ENCODE measurements at places on chromosomes 3 and 15.

DNA sequence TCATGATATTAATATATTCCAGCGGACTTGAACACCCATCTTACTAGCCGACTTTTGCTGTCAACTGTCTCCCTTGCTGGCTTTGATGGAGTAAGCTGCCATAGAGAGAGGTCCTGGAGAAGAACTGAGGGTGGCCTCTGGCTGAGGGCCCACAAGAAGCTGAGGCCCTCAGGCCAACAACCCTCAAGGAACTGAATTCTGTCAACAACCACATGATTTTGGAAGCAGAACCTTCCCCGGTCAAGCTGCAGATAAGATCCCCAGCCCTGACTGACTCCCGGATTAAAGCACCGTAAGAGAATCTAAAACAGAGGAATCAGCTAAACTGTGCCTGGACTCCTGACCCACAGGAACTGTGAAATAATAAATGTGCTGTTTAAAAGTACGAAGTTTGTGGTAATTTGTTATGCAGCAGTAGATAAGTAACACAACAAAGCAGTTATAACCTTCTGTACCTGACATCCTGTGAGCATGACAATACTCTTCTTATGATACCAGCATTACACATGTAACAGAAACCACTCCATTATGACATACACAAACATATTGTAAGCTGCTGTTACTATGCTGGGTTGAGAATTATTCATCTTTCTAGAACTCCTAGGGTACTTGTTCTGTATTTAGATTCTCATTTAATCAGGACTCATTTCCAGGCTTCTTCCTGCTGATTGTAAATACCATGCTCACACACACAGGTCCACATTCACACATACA lies 66.2 kb downstream of the HES1 start:
- no peak for DNase-seq

DNA sequence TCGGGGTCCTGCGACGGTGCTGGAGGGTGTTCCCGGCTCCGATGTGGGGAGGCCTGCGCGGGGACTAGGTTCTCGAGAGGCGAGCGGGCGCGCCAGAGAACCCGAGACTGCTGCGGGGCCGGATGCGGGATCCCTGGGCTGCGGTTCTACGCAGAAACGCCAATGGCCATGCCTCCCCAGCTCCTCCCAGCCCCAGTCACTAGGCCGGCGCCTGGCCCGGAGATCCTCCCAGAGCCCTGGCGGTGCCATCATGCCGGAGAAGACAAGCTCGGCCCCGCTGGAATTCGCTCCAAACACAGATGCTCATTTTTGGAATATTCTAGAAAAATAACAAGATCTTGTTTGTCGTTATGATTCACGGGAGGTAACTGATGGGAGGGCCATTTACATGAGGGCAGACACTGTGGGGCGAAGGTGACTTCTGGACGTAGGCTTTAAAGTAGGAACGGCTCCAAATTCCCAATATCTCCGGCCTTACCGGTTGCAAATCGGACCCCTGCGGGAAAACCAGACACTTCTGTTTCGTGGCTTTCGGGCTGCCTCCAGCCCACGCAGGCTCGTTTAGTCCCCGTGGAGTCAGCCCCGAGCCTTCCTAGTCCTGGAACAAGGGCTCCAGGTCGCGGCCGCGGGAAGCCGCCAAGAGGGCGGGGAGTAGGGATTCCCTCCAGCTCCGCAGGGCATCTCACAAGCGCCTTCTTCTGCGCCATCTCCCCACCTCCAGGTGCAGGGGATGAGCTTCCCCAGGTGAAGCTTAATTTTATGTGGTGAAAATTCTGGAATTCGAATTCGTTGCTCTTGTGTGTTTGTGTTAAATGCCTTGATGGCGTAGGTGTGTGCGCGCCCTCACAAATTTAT lies 74.8 kb upstream of the POLG start:
- DNase-seq: no peak

DNA sequence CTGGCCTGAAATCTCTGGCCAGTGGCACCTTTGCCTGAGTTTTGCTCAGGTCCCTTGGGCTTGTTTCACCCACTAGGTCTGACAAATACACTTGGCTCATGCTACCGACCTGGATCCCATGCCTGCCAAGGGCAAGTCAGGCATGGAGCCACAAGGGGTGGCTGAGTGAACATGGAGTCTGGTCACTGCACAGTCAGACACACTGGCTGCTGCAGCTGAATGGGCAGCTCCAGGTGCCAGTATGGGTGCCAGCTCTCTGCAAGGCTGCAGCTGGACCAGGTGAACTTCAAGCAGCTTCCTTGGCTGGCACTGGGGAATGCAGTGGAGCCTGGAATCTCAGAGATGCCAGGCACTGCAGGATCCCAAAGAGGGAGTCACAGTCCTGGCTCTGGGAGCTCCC lies 170.3 kb downstream of the NECTIN3 start:
- no peak for DNase-seq

DNA sequence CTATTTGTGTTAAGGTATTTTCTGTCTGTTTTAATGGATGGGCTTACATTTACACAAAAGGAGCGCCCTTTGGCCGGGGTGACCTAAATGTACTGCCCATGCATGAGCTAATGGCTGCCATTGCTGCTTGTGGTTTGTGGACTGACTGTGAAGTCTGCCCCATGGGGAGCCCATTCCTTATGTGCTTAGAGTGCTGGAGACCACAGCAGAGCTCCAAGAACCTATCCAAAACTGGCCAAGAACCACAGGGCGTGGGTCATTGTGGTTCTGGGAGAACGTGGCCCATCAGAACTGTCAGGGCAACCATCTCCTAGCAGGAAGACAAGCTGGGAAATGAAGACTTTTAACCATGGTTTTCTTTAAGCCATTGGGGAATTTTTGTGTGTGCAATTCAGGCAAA lies 105.3 kb downstream of the CHDH start:
- DNase-seq: no peak

DNA sequence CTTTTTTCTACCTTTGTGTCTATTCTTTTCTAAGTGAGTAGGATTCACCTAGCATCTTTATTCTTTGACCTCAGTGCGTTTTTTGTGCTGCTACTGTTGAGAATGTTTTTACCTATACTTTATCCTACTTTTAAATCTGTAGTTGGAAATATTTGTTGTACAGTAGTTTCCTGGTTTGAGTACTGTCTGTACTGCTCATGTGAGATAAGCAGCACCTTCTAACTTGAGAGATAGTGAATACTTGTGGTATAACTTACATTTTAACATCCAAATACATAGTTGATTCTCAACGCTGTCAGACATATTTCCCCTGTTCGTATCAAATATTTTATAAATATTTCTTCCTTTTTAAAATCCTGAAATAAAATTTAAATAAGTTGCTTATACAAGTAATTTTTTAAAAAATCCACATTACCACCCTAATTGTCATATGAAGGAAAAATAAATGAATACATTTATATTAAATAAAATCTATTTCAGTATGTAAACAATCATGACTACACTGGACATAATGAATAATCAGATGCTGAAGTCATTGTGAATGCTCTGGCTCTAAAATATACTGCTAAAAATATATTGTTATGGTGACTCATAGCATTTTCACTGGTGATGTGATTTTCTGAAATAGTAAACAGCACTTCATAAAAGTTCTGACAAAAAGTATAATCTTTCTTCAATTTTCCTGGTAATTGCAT lies 17.4 kb downstream of the ATP11B start:
- DNase-seq: no peak

DNA sequence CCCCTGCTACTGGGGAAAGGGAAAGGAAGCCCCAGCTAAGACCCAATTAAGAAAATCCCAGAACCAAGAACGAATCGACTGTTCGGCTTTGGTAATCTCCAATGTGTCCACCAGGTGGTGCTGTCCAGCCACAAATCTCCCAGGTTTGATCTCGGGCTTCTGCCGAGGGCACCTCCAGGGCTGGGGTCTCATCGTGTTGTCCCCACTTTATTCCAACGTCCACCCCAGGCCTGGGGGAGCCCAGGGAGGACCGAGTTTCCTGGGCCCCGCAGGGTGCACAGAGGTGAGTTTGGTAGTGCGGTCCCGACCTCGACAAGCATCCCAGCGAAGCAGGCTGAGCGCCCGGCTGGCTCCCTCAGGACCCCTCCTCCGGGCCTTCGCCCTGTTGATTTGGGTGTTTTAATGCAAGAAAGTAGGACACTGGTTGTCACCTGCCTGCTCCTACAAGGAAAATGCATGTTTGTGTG lies 185.1 kb downstream of the GOLGA6L6 start:
- no peak for DNase-seq

- DNase-seq: no peak
These were observed 7.9 kb upstream of the UBXN7 start for GRCh38 chr3:196440041-196440537.

- DNase-seq: no peak
These were observed 395.8 kb upstream of the CCDC54 start for GRCh38 chr3:106981392-106981791.

- no peak for DNase-seq
These were observed 95.1 kb upstream of the MELTF start for GRCh38 chr3:197124713-197125112.

GRCh38 chr3:186625600-186626042 lies 12.8 kb downstream of the AHSG start:
- DNase-seq: no peak

GRCh38 chr3:100927775-100928174 lies 65.4 kb downstream of the ABI3BP start:
- DNase-seq: no peak

DNA sequence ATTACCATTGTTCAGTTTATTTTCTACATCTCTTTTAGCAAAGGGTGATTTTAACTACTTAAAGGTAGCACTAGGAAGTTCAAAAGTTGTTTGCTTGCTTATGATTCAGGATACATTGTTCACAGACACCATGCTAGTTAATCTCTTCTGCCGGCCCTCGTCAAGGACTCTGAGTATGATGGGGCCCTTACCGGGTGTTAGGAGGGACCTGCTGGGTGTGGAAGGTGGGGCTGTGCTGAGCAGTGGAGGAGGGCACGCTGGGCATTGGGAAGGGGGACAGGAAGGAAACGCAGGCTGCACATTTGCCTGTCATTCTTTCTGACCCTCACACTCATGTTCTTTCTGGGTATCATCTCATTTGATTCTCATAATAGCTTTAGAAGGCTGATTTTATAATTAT lies 65.1 kb upstream of the MYZAP start:
- no peak for DNase-seq

DNA sequence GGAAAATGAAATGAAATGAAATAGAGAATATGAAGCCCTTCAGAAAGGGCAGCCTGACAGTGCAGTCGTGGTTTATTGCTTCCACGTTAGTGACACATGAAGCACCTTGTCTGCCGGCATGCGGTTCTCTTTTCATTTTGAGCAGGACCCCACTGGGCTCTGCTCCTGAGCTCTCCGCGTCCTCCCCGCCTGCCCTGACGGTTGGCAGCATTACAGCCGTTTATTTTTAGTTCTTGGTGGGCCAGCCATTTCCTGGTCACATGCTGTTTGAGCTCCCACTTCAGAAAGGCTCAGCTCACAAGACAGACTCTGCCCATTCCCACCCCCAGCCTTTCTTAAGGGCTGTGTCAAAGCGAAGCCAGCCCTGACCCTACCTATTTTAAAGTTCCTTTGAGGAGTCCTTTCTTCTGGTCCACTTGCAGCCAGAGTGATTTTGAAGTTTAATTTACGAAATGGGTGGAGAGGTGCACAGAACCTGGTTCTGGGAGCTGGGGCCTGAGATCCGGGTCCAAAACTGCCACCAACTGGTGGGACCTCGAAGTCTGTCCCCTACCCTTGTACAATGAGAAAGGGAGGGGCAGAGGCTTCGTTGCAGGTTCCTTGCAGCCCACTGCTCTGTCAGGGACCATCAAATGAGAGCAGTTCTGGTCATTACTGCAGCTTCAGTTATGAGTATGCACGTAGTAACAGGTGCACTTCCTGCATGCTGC lies 60.1 kb downstream of the MGLL start:
- peak; percentile 50 for DNase-seq

DNA sequence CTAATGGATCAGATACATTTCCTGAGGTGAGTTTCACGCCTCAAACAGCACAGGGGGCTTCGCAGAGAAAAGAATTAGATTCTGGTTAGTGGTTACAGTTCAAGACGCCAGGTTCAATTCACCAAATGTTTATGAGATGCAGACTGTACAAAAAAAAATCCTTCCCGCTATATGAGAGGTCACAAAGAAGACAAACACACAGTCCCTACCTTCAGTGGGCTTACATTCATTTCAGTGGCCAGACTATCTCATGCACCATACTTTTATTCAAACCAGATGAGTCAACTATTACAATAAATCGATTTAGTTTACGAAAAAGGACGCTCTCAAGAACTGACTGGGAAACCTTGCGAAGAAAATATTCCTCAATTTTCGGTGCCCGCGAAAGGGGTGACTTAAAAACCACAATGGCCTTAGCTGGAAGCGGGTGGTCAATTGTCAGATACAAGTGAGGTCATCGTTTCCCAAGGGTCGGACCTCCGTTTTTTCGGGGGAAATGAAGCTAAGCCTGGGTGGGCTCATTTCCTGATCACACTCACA lies 695 bp downstream of the METTL6 start:
- DNase-seq: no peak

DNA sequence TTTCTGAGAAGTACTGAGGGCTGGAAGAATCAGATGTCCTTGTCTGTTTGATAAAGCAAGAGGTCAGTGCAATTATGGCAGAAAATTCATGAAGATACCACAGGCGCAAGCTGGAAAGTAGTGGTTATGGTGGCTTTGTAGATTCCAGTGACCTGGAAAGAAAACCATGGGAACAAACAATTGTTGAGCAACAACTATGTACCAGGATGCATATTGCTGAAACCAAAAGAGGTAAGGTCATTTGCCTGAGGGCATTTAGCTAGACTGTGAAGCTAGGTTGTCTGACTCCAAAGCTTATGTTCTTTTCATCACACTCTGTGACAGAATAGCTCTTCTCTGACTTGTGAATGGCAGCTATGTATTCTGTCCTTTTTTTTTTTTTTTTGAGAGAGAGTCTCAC lies 74.0 kb downstream of the B3GALNT1 start:
- no peak for DNase-seq

GRCh38 chr3:156888576-156888975 lies 62.4 kb downstream of the LEKR1 start:
- no peak for DNase-seq

DNA sequence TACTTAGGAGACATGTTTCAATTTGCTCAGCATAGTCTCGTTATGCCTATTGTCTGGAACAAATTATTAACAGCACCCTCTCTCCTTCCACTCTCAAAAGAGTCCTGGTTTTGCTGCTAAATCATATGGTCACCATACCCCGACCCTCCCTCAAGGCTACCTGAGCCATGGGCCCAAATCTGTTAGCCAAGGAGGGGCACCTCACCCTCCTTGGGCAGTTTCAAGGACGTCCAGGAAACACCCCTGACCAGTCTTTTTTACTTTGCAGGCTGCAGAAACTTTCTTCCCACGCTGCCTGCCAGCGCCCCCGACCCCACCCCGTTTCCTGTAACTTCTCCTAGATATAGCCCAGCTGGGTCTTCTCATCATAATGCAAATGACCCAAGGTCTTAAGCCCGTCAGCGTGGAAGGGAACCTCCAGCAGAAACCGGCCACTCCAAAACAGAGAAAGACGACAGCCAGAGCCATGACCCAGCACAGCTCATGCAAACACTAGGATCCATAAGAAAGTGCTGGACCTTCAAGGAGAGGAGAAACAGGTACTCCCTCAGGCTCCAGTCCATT lies 62.3 kb downstream of the ADCY5 start:
- DNase-seq: no peak
